ENCODE measurements at places on chromosomes 3 and 15.

DNA sequence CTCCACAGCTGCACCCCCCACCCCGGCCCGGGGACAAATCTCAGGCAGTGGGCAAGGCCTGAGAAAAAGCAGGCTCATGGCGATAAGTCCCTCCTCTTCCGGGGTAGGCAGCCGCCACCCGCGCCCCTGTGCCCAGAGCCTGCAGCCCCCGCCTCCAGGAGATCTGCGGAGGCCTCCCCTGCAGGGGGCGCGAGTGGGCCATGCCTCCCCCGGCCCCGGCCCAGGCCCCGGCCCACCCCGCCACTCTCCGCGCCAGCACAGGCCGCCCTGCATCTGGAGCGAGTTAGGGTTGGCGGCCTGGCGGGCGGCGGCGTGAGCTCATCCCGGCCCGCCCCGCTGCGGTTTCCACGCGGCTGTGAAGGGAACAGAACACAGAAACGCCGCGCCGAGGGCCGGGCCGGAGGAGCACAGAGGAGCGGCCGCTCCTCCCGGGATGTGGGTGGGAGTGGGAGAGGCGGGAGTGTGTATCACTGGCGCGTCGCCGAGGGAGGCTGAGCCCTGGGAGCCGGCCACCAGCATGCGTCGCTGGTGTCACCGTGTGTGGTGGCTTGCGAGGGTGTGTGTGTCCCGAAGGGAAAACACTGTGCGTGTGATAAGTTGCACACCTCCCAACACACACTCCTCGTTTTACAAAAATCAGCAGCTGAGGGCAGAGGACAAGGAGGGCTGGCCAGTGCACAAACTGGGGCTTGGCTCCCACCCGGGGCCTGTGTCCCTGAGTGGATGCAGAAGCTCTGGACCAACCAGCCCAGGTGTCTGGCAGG lies 17.2 kb downstream of the MYL3 start:
- DNase-seq, result no peak

GRCh38 chr15:61654918-61655317 lies 405.3 kb downstream of the VPS13C start:
- no peak for DNase-seq

- DNase-seq, result no peak
Observed at GRCh38 chr3:160291909-160292299, 66.7 kb downstream of the C3orf80 start.

- no peak for DNase-seq
Observed at GRCh38 chr3:44021651-44022594, 219.8 kb upstream of the TOPAZ1 start.

Measured in NCI-H510A (cell line).